ENCODE measurements at places on chromosomes 1 and 21.

DNA sequence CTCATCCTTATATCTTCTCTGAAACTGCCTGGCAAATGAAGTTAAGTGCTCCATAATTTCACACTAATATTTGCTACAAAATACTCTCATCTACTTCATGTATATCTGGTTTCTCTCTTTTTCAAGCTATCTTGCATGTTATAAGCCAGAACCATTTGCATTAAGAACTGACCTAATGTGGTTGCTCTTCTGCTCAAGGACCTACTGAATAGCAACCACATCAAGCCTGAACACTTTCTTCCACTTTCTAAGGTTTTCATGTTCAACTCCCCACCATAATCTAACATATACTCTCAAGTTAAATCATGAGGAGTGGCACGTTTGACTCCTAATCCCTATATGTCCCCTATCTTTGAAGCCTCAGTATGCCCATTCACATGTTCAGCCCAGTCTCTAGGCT is 27.2 kb downstream of the RGS1 start:
- no peak for DNase-seq

- DNase-seq, result no peak
Observed at GRCh38 chr21:31493350-31493880, 149.4 kb upstream of the TIAM1 start.

GRCh38 chr1:153801786-153802697 is 26.8 kb downstream of the SLC27A3 start:
- no peak for DNase-seq

DNA sequence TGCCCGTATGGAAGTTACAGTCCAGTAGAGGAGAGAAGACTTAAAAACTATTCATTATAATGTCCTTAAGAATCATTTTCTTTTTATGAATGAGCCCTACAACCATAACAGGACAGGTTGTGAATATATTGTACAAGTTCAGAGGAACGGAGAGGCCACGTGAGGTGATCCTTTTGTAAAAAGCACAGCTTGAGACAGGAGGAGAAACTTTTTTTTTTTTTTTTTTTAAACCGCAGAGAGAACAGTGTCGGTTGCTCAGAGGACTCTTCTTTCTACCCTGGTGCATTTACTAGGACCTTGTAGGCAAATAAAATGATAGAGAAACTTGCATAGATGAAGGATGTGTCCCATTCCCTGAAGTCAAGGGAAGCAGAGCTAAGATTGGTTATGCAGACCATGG is 32.1 kb downstream of the DYRK1A start:
- no peak for DNase-seq

- DNase-seq, result no peak
Observed at GRCh38 chr1:205294175-205294917, 27.2 kb downstream of the NUAK2 start.

- DNase-seq, result no peak
Observed at GRCh38 chr1:35881850-35882273, 1.1 kb upstream of the AGO1 start.

DNA sequence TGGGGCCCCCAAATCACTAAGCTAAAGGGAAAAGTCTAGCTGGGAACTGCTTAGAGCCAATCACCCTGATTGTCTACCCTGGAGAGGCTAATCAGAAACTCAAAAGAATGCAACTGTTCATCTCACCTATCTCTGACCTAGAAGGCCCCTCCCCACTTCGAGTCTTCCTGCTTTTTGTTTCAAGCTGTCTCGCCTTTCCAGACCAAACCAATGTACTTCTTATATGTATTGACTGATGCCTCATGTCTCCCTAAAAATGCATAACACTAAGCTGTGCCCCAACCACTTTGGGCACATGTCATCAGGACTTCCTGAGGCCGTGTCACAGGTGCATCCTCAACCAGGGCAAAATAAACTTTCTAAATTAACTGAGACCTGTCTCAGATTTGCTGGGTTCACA is 209.5 kb downstream of the APP start:
- no peak for DNase-seq

- no peak for DNase-seq
Observed at GRCh38 chr1:234289538-234290305, 83.5 kb upstream of the COA6 start.

GRCh38 chr1:63880958-63881576 is 107.2 kb downstream of the ROR1 start:
- no peak for DNase-seq

DNA sequence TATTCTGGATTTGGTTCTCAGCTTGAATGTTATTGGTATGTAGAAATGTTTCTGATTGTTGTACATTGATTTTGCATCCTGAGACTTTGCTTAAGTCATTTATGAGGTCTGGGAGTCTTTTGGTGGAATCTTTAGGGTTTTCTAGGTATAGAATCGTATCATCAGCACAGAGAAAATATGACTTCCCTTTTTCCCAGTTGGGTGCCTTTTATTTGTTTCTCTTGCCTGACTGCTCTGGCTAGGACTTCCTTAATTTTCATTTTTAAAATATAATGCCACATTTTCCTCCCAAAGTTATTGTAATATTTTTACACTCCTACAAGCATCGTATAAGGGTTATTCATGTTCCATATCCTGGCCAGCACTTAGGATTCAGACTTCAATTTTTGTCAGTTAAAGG is 111.1 kb downstream of the FNBP1L start:
- no peak for DNase-seq

DNA sequence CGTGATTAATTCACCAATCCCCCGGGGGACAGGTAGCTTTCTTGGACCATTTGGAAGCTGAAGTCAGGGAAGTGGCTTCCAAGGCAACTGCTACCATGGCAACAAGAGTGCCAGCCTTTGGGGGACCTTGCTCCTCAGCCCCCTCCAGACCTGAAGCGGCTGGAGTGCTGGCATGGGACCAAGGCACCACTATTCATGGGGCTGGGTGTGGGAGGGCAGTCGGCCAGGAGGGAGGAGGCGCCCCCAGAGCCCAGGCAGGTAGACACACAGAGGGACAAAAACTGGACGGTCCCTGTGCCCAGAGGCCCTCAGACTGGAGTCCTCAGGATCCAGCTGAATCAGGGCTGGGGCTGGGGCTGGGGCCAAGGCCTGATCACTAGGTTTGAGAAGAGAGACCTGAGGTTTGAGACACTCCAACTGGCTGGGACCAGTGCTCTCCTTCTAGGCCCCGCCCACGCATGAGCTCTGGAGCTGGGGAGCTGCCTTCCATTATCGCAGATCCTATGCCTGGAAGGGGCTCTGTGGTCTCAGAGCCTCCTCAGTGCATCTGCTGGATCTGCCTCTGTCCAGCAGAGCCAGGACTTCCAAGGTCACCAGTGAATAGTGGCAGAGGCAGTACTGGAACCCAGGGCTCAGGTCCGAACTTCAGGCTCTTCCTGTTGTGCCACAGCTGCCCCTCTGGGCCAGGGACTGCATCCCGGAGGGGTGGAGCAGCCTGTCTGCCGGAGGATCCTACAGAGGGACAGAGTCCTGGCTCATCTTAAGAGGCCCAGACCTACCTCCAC is 3.3 kb upstream of the KNCN start:
- no peak for DNase-seq

DNA sequence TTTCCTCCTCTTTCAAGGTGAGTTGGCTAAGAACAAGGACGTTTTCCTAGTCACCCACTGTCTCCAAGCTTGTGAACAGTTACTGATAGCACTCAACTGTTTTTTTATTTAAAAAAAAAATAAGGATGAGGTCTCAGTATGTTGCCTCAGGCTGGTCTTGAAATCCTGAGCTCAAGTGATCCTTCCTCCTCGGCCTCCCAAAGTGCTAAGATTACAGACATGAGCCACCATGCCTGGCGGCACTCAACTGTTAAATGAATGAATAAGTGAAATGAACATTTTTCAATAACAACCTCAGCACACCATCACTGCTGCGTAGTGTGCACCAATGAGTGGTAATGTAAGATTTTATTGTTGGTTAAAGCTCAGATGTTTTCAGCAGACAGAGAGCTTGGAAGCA is 214.1 kb upstream of the NRIP1 start:
- no peak for DNase-seq

DNA sequence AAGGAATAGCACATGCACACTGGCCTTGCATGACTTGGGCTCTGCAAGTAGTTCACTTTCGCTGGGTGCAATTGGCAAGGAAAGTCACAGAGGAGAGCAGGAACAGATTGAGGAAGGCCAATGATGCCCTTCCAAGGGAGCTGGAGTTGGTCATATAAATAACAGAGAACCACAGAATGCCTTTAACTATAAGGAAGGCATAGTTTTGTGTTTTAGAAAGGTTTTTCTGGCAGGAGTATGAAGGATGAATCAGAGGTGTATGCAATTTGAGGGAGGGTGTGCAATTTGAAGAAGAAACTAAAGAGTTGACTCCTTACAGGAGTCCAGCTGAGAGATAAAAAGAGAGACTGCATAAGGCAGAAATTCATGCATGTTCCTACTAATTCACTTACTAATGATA is 112.1 kb downstream of the PHTF1 start:
- no peak for DNase-seq

DNA sequence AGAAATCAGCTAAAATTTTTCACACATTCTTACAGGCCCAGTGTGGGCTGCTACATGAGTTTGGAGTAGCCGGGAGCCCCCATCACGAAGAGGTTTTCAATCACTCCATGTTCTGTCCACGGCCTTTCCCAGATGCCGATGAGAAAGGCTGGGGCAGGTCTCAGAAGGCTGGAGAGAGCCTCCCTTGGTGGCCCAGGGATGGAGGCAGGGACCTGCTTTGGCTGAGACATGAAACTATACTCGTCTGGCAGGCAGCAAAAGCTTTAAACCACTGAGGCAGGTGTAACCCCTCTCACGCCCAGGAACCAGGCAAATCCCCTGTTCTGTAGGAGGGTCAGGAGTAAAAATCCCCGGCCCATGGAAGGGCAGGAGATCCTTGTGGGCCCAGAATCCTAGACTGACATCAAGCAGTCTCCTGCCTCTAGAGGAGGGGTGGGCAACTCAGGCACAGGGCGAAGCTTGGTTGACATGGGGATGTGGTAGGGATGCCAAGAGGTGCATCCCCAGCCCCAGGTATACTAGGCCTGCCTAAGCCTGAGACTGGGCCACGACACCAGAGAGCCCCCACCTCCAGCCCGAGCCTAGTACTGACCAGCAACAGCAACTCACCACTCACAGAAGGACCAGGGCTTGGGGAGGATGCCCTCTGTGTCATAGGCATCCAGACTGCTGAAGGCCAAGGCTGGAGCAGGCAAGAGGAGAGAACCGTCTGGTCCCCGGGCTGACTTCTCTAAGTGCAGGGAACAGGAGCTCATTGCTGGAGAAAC is 9.1 kb downstream of the MMEL1 start:
- no peak for DNase-seq

- DNase-seq, result peak; percentile 76
Observed at GRCh38 chr1:203744075-203744972, 20.7 kb upstream of the LAX1 start.

DNA sequence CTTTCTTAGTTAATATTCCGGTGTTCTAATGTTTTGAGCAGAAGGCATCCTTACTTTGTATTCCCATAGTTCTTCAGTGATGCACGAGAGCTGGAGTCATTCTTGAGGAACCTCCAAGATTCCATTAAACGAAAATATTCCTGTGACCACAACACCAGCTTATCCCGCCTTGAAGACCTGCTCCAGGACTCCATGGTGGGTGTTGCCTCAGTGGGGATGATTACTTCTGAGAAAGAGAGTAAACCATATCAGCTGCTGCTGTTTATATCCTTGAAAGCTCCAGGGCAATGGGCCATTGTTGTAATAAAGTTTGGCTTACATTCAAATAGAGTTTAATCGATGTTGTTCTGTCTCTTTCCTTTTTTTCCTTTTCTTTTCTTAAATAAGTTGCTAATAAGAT is 93.1 kb downstream of the MACF1 start:
- no peak for DNase-seq

- DNase-seq, result no peak
Observed at GRCh38 chr1:6285336-6285735, 24.4 kb upstream of the GPR153 start.

DNA sequence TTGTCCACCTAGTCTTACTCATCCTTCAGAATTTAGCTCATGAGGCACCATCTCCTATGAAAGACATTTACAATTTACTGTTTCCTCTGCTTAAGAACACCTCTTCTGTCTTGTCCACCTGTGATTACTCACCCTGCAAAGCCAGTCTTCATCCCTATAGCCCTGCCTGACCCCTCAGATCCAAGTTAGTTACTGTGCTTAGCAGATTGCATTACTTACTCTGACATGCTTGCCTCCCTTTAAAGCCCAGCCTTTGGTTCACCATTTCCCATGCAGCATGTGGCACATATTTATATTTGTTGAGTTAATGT is 60.9 kb upstream of the VCAM1 start:
- no peak for DNase-seq

DNA sequence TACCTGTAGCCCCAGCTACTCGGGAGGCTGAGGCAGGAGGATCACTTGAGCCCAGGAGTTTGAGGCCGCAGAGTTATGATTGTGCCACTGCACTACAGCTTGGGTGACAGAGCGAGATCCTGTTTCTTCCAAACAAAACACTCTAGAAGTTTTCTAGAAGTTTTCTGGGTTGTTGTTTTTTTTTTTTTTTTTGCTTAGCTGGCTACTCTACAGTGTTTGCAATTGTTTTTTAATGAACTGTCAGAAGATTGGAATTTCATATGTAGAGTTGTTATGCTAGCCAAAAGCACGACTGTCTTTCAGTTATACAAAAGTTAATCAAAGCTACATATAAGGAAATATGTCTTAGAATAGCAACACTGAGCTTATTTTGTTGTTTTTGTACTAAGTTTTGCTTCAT is 30.9 kb upstream of the NEXN start:
- no peak for DNase-seq

GRCh38 chr21:32567626-32568025 is 17.7 kb downstream of the TCP10L start:
- no peak for DNase-seq

GRCh38 chr1:215040190-215040589 is 42.3 kb upstream of the KCNK2 start:
- DNase-seq, result no peak

DNA sequence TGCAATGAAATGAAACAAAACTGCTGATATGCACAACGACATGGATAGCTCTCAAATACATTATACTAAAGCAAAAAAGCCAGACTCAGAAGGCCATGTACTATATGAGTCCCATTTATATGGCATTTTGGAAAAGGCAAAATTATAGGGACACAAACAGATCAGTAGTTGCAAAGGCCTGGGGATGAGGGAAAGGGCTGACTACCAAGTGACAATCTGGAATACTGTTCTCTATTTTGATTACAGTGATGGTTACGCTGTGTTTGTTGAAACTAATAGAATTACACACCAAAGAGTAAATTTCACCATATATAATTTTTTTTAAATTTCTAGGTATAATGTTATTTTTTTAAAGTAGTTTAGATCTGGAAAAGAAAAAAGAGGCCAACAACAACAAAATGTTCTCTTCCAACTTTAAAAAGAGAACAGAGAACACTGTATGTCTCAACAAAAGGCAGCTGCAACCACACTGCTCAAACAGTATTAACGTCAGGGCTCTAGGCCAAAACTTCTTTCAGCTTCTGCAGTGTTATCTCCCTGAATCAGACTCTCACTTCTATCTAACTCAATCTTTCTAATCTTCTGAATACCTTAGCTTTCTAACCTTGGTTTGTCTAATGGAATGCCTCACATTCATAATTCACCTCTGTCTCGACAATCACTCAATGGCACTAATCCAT is 75.8 kb downstream of the FOXJ3 start:
- DNase-seq, result no peak

- DNase-seq, result no peak
Observed at GRCh38 chr1:115227346-115228082, 110.5 kb downstream of the NGF start.
